Sigmoid colon (tissue), 7 donors: ENCODE measurements at places on chromosomes 6 and 20. TPM values are rescaled to one million over a fixed set of nuclear protein-coding genes. Genes with fewer than 3 reads are reported as not detected.

- H3K4me1 ChIP-seq, result peaks cover 98% of the 10 kb centered on the region
- DNase-seq, result peak; percentile 75
- H3K4me3 ChIP-seq, result peak overlapping the region; percentile 16
- H3K27me3 ChIP-seq, result no peaks in the 10 kb centered on the region
- peak overlapping the region; percentile 98 for H3K27ac ChIP-seq
These were observed 6.5 kb downstream of the RBM38 start for GRCh38 chr20:57397693-57398108.

DNA sequence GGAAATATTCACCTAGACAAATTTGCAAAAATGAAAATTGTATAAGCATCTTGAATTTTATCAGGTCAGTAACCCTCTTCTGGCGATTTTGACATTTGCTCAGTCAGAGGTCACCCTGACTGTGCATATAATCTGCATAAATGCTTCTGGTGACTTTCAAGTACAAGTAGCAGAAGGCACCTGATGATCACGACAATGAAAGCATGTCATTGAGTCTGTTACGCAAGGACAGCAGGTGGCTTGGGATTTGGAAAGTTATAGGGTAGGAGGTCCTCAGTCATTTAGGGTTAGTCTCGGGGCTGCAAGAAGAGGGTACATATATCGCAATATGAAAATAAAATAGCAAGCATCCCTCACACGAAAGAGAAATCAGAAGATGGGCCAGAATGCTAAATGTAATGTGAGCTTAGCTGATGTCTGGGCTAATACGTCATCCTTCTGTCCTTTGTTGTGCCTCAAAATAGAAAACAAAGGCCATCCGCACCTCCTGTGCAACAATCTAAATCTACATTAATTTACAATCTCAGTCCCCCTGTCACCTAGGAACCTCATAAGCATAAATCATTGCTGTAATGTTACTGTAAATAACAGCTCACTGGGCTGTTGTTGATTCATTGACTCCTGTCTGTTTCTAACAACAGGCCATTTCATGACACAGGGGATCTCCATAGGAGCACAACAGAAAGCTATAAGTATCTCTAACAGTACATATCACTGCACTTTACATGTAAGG is 155.2 kb upstream of the RSPO3 start:
- H3K27ac ChIP-seq, result no peak overlapping the region
- DNase-seq, result no peak
- H3K36me3 ChIP-seq, result no peaks in the 10 kb centered on the region
- no peaks in the 10 kb centered on the region for H3K4me1 ChIP-seq
- H3K4me3 ChIP-seq, result no peak overlapping the region

- peak; percentile 52 for DNase-seq
- no peaks in the 10 kb centered on the region for H3K27me3 ChIP-seq
- no peak overlapping the region for H3K27ac ChIP-seq
- no peak overlapping the region for H3K4me3 ChIP-seq
- H3K4me1 ChIP-seq, result peaks cover 19% of the 10 kb centered on the region
These were observed 87.9 kb downstream of the THBS2 start for GRCh38 chr6:169165561-169166300.

WFDC2 gene
- total RNA-seq, result 42.5 TPM
